ENCODE measurements at places on chromosomes 6 and 20.

GRCh38 chr20:38864662-38865061, 59.2 kb downstream of the PPP1R16B start:
- no peak for DNase-seq

DNA sequence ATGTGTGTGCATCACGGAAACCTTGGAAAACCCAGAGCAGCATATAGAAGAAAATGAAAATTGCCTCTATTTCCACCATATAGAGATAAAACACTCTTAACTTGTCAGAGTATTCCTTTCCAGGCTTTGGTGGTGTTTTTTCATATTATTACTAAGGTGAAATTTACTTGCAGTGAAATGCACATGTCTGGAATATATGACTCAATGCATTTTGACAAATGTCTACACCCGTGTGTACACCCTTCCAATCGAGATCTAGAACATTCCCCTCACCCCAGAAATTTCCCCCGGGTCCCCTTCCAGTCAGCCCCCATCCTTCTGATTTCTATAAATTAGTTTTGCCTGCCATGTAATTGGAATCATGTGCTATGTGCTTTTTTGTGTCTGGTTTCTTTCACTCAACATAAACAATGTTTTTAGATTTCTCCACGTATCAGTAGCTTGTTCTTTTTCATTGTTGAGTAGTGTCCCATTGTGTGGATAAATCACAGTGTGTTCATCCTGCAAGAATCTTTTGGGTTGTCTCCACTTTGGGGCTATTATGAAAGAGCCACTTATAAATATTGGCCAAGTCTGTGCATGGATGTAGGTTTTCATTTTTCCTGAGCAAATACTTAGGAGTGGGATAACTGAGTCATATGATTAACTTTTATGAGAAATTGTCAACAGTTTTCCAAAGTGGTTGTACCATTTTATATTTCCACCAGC, 19.9 kb upstream of the PREX1 start:
- DNase-seq = no peak

DNA sequence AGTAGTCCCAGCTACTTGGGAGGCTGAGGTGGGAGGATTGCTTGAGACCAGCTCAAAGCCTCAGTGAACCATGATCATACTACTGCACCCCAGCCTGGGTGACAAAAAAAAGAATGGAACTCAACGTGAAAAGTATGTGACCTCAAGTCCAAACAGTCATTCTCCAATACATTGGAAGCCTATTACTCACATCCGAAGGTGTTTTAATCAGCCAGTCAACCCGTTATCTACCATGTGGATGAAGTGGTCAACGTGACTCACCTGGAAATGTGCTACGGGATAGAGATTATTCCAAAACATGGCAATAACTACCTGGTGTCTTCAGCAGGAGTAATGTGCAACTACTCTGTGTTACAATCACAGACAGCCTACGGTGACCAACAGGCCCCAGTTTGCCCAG, 85.8 kb upstream of the TOP1 start:
- no peak for DNase-seq

DNA sequence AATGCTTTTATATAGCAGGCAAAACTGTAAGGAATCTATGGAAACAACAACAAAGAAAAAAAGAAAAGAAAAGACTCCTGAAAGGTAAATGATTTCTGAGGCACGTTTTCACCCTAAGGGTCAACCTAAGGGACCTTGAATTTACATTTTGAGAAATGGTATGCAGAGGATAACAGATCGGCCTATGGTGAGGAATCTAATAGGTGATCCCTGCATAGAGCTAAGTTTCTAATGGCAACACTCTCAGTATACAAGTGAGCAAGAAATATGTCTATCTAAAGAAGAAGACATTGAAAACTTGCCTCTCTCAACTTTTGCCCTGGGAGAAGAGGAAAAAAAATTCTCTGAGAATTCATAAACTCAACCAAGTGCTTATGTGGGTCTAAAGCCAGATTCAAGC, 18.9 kb upstream of the AKAP7 start:
- no peak for DNase-seq

- DNase-seq = peak; percentile 85
Measured at GRCh38 chr6:56890683-56891429, 64.1 kb upstream of the BEND6 start.

GRCh38 chr6:37236921-37237320, 20.7 kb upstream of the TBC1D22B start:
- DNase-seq = peak; percentile 52

- no peak for DNase-seq
Measured at GRCh38 chr20:63929071-63929470, 27.1 kb downstream of the UCKL1 start.

GRCh38 chr6:151032034-151032433, 166.5 kb downstream of the MTHFD1L start:
- no peak for DNase-seq

DNA sequence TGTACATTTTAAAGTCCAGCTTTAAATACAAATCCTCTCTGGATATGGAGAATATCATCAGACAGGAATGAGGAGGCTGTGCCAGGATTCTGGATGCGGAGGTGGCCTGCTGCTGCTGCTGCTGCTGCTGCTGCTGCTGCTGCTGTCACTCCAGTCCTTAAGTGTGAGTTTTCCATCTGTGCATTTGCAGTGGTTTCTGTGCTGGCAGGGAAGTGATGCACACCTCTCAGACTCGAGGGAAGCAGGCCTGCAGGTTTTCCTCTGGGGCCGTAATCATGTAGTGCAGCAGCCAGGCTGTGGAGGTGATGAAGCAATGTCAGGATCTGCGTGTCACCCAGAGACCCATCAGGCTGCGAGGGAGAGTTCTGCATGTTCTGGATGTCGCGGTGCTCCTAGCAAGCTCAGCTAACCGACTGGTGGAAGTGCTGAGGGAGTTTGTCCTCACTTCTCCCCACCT, 32.0 kb downstream of the CFAP61 start:
- DNase-seq = no peak

GRCh38 chr6:6760002-6760401, 171.5 kb downstream of the LY86 start:
- DNase-seq = no peak

- DNase-seq = peak; percentile 51
Measured at GRCh38 chr6:157747370-157747769, 75.7 kb upstream of the SNX9 start.

DNA sequence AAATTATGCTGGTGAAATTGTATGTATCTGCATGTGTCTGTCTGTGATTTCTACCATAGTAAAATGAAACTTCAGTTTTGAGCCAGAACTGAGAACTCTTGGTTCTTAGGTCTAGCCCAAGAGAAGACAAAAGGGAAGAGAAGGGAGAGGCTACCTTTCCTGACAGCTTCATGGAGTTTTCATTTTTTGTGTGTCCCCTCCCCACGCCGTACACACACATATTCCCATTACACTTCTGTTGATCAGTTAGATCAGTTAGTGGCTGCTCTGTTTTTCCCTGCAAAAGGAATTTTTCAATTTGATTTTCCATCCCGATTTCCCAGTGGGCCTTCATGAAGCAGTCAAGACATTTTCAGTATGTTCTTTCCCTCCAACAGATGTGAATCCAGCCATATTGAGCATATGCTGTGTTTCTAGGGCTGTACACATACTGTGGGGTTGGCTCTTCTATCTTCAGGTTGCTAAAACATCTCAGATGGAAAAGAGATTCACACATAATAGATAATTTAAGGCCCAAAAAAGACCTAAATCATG, 52.5 kb downstream of the HIVEP1 start:
- no peak for DNase-seq

Measured in brain microvascular endothelial cell (primary cell).